ENCODE measurements at places on chromosomes 2 and 18.

- no peak for DNase-seq
Measured at GRCh38 chr2:28639092-28639691, 112.4 kb upstream of the PPP1CB start.

GRCh38 chr2:133780099-133780996 is 212.1 kb upstream of the NCKAP5 start:
- DNase-seq = peak; percentile 61

DNA sequence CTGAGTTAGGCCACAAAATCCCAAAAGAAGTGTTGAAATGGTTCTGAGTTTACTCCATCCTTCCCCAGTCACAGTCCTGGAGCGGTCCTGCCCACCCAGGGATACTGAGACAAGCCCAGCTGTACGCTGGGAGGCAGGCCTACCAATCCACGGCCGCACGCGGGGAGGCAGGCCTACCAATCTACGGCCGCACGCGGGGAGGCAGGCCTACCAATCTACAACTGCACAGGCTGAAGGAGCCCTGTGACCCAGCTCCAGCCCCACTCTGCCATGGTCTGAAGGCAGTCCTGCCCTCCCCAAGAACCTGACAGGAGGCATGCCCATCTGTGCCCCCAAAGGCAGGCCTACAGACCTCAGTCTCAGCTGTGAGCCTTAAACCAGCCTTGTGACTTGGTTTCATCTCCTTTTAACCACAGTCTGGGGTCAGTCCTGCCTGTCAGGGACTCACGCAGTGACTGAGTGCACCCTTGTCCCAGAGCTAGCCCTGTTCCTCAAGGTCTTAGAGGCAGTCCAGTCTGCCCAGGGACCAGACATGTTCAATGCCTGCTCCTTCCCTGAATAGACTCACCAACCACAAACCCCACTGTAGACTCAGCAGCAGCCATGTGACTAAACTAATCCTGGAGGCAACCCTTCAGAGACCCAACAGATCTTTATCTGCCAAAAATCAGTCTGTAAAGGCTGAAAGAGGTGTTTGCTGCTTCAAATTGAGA is 36.8 kb downstream of the GPC1 start:
- DNase-seq = no peak

DNA sequence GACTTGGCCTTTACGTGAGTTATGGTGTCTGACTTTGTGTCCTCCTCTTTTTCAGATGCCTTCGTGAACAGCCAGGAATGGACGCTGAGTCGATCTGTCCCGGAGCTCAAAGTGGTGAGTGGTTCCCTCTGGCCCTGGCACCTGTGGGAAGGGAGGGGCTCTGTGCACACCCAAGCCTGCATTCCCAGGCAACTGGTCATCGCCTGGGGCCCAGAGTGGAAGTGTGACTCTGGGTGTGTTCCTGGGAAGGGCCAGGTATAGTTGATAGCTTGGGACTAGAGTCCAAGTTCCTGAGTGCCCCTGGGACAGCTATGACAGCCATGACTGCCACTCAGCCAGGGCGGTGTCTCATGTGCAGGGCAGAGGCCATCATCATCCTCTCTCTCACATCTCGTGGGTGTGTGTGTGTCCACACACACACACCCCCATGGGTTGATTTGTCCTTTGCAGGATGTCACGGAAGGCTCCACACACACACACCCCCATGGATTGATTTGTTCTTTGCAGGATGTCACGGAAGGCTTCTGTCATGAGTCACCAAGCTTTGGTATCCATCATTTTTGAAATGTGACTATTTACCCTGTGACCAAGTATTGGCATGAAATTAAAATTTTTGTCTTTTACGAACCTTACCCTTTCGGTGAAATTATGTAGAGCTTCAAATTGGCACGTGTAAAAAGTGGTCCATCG is 215.4 kb downstream of the AGAP1 start:
- DNase-seq = no peak

- DNase-seq = no peak
Measured at GRCh38 chr2:95760806-95761525, 169.2 kb downstream of the TRIM43 start.

GRCh38 chr2:211093743-211094303 is 537.4 kb downstream of the CPS1 start:
- DNase-seq = no peak

DNA sequence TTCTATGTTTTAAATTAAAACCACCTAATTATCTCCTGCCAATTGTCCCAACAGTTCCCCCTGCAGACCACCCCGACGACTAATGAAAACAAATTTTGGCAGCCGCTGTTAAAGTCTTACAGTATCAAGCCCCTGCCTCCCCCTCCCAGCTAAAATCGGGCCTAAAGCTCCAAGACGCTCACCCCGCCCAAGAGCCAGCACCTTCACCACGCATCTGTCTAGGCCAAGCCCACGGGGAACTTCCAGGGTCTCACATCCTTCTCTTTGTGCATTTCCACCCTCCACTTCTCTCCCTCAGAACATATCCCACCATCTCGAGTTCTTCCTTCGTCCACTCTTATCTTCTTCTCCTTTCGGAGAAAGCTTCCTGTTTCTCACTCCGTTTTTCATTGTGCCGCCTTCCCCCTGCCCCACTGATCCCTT is 445 bp downstream of the PRPF40A start:
- DNase-seq = no peak

- no peak for DNase-seq
Measured at GRCh38 chr2:63977904-63978303, 41.3 kb downstream of the VPS54 start.

DNA sequence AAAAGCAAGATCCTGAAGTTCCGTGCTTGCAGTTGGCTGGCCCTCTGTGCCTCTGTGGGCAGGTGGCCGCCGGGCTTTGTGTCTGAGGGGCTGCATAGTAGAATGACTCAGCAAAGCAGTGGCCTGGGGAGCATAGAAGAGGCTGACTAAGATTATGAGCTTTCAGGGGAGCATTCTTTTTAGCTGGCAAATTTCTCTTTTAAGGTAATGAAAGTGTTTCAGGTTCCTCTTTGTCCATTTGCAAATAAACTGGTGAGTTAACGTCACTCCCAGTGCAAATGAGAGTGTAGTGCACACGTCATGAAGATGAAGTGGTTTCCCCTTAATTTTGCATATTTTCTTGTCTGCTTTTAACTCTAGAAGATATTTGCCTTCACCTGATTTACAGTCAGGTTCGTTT is 98.6 kb downstream of the BCL2L11 start:
- no peak for DNase-seq

DNA sequence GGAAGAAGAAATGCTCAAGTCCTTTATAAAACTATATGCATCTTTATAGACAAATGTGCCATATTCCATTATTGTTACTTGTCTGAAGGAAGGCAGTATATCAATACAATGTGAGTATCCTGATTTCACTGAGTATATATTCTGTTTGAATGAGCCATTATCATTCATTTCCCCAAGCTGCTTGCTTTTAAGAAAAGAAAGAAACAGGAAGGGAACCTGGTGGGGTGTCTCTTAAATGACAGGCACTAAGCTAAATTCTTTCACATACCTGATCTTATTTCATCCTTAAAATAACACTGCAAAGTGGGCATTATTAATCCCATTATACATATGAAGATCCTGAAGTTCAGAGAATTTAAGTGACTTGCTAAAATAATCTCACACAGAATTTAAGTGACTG is 307.9 kb downstream of the SLC8A1 start:
- DNase-seq = no peak

Measured in glomerular endothelial cell (primary cell).